ENCODE measurements at places on chromosomes 7 and 10.

- no peak for DNase-seq
Observed at GRCh38 chr10:61785473-61786105, 115.9 kb upstream of the ARID5B start.

- DNase-seq, result no peak
Observed at GRCh38 chr7:124937076-124937475, 7.5 kb upstream of the POT1 start.

DNA sequence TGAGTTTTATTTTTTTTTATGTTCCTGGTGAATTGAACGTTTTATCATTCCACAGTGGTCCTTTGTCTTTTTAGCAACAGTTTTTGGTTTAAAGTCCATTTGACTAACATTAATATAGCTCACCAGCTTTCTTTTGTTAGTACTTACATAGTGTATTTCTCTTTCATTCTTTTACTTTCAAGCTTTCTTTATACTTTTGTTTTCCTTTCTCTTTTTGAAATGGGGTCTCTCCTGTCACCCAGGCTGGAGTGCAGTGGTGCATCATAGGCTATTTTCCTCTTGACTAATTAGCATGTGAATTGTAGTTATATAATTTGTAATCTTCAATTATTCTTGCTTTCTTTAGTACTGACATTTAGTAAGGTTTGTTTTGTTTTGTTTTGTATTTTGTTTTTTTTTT lies 27.8 kb downstream of the GARIN1A start:
- no peak for DNase-seq

DNA sequence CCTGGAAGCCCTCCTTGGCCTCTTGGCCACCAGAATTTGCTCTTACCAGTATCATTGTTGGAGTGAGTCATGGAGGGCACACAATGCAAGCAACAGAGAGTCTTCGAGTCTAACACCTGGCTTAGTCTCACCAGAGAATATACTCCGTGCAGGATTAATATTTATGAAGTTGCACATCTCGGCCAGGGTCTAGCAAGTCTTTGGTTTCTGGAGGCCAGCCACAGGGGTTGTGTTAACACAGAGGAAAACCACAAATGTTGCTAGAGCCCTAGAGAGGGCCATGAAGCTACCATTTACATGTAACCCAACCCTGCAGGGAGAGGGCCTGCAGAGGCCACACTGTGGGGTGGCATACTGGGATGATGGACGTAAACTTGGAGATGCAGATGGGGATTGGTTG lies 71.8 kb downstream of the MTPN start:
- DNase-seq, result no peak

- DNase-seq, result no peak
Observed at GRCh38 chr7:84237533-84238173, 43.1 kb upstream of the SEMA3A start.

GRCh38 chr10:86742230-86742629 lies 14.2 kb upstream of the BMPR1A start:
- no peak for DNase-seq

- DNase-seq, result no peak
Observed at GRCh38 chr7:157830331-157830730, 493.5 kb downstream of the DNAJB6 start.

- no peak for DNase-seq
Observed at GRCh38 chr7:39429421-39429820, 136.8 kb upstream of the YAE1 start.

DNA sequence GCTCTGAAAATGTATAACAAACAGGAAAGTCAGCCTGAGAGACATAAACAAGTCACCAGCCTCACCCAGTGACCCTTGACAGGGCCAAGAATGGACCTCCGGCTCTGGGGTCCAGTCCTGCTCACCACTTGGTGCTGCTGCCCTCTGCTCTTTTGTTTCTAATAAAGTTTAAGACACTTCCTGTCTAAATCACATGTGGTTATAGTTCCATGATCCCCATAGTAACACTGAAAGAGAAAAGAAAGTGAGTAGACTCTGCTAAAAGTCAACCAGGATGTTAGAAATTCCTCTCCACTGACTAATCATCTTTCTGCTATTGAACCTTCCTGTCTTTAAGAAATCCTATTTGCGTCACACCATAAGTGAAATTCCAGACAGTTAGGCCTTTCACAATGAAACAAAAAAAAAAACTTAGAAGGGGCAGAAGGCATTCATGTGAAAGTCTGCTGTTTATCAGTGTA lies 179.2 kb upstream of the BET1 start:
- DNase-seq, result no peak

- DNase-seq, result no peak
Observed at GRCh38 chr10:73480158-73480557, 15.7 kb downstream of the PPP3CB start.

DNA sequence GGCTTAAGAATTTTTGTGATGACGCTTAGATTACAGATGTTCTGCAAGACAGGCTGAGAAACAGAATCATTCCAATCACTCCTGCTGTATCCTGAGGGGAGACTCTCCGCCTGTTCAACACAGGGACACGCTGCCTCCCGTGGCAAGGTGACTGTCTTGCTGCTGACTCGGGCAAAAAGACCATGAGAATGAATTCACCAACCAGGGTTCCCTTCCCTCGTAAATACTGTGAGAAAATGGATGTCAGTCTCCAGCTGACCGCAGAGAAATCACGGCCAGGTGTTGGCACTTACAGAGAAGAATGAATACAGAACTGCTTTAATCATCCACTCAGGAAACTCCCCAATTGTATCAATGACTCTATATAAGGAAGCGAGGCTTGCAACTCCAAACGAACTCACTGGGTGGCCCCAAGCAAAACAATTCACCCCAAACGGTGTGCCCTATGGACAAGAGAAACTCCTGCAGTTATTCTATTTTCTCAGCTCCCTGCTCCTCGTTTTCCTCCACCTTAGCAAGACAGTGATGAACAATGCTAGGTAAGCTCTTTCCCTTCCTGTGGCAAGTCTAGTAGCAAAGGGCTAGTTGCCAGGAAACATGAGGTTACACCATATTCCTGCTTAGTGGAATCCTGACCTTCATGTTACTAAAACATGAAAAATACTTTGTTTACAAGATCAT lies 22.8 kb downstream of the GNA12 start:
- no peak for DNase-seq

DNA sequence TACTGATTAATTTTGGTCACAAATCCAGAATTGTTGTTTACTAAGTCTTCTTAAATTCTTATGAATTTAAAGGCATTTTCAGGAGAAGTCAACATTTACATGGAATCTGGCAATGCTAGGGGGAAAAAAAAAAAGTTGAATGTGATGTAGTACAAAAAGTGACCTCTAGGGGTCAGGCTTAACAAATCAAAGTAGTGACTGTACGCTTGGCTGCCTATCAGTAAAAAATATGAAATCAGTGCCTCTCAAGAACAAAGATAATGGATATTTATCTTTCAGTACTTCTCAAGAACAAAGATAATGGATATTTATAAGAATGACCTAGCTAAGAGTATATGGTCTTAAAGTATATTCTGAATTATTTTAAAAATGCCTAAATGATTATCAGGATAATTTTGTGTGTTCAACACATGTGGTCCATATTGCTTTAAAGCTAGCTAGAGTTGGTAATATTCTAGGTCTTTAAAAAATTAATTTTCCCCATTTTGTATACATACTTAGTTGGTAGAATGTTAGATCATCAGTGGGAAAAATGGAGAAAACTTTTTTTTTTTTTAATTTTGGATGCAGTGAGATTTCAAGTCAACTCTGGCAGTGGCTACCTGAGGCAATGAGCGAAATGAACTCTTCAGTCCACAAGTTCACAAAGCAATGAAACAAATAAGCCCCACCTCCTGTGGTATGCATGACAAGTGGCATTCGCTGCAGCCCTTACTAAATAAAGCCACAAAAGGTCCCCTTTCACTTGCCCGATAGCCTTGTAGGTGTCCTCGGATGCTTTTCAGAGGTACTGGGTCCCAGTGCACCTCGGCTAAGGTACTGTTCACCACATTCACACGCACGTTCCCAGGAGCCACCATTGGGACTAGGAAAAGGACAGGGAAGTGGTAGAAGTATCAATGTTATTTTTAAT lies 51.2 kb upstream of the LAMB4 start:
- peak; percentile 58 for DNase-seq

DNA sequence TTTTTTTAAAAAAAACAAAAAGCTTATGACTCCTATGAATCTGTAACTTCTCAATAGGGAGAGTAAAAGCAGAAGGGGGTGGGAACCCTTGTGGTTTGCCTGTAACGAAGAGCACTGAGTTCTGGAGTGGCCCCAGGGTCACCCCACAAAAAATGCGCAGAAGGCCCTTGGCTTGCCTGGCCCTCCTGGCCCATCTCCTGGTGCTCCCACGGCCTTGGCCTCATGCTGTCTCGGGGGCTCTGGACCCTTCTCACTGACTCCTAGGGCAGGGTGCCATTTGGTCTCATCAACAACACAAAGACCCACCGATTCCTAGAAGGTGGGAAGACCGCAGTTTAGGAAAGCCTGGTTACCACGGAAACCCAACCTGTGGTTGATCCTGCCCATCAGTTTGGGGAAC lies 40.8 kb downstream of the ZNF467 start:
- DNase-seq, result no peak

DNA sequence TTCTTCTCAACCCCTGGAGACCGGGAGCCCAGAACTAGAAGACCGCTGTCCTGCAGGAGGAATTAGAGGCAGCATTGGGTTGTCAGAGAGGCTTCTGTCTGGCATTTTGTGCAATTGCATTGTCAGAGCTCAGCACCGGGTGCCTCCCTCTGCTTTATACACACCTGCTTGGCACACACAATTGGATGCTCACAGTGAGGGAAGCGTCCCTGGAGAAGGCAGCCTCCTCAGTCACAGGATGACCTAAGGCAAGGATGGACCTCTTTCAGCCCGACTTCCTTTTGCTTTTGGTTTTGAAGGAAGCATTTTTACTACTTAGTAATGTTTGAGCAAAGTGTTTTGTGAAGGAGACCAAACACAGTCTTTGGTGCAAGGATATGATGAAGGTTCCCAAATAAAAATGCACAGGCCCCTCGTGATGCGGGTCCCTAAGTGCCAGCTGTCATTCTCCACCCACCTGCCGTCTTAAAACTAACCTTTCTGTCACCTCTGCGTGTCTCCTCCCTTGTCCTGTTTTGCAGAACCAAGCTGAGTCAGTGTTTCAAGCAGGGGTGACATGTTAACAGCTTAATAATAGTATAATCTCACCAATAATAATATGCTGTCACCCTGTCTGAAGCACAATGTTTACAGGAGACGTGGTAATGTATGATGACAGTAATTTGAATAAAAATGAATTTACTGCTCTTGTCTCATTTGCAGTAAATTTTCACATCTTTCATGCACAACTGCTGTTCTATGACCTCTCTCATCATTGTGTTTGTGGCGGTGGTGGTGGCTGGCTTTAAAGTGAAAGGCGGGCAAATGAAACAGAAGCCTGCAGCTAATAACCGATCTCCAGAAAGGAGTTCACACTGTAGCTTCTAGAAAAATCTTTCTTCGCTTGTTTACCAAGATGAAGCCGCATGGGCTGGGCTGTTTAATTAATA lies 430.2 kb upstream of the MKI67 start:
- DNase-seq, result no peak

- peak; percentile 14 for DNase-seq
Observed at GRCh38 chr10:93916257-93917063, 22.7 kb downstream of the SLC35G1 start.

DNA sequence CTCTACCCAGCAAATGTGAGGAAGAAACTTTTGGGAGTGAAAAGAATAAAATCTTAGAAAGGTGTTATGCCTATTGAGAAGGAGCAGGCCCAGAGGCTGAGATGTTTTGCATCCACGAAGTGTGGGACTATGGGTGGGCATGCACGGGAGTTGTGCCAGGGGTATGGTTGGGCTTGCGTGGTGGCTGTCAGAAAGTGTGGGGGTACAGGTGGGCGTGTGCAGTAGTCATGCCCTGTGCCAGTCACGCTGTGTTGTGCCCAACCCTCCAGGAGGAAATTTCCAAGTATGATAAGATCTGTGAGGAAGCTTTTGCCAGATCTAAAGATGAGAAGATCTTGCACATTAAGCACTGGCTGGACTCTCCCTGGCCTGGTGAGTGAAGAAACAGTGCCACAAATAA lies 52.9 kb upstream of the ZMIZ2 start:
- DNase-seq, result no peak

DNA sequence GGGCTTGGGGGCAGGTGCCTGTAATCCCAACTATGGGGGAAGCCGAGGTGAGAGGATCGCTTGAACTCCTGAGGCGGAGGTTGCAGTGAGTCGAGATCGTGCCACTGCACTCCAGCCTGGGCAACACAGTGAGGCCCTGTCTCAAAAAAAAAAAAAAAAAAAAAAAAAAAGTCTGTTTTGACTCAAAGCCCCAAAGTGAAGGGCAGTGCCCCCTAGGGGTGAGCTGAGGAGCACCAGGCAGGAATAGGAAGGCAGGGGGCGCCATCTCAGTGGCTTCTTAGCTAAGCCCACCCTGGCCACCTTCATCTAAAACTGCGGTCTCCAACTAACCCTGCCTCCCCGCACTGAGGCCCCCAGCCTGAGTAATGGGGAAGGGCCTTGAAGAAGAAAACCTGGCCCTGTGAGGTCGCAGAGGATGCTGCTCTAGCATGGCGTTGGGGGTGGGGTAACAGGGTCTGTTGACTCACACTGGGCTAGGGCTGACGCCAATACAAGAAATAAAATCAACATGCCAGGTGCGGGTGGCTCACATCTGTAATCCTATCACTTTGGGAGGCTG lies 9.8 kb downstream of the PODXL start:
- DNase-seq, result peak; percentile 65

- no peak for DNase-seq
Observed at GRCh38 chr10:124066126-124066700, 27.2 kb downstream of the CHST15 start.

DNA sequence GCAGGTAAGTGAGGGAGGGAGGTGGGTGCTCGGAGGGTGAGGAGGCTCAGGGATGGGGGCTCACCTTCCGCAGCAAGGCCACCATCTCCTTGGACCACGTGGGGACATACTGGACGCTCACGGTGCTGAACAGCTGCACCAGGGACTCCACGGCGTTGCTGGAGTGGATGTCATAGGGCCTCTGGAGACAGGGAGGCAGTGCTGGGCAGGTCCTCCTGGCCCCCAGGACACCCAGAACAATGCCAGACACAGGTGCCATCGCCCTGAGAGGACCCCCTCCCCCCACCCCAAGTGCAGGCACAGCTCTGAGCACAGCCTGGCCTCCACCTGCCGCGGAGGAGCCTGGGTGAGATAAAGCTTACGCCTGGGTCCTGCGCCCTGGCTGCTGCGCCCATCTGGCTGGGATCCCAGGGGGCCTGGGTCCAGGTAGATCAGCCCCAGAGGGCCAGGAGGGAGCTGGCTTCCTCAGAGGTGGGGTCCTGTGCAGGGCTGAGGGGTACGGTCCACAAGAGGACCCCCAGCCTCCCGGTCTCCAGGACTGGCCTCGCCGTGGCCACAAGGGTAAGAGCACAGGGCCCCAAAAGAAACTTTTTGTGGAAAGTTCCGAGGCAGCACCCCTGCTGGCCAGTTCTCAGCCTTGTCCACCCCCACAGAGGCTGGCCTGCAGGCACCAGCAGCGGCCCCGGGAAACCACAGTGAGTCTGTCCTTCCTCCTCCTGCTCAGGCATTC lies 37.8 kb downstream of the DPYSL4 start:
- DNase-seq, result no peak

DNA sequence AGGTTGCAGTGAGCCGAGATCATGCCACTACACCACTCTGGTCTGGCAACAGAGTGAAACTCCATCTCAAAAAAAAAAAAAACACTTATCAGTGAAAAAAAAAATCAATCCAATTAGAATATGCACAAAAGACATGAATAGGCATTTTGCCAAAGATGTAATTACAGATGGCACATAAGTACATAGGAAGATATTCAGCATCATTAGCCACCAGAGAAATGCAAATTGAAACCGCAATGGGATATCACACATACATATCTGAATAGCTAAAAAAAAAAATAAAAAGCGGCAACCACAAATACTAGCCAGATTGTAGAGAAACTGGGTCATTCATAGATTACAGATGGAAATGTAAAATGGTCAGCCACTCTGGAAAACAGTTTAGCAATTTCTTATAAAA lies 1310.8 kb downstream of the XPNPEP1 start:
- no peak for DNase-seq

Measured in hematopoietic multipotent progenitor cell treated with erythropoietin and hydrocortisone succinate and interleukin-3 and kit ligand, for 8 days (in vitro differentiated cells).